ENCODE measurements at places on chromosomes 6 and 20.
A peak's percentile ranks its signal among the peaks of the same experiment; 100 is the strongest.

DNA sequence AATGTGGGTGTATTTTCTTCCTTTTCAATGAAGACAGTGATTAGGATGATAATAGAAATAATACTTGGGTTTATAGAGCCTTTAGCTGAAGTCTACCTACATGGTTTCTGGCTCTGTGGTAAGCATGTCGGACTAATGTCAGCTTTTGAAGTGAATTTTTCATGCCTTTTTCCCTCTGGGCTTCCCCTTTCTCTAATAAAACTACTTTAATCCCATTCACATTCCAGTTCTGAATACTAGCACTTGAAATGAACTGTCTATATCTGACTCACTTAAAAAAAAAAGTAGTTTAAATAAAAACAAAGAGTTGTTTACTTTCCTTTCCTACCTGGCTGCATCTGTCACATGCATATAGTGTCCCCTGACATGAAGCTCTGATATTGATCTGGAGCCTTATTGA is 545.9 kb upstream of the FLRT3 start:
- DNase-seq = no peak

DNA sequence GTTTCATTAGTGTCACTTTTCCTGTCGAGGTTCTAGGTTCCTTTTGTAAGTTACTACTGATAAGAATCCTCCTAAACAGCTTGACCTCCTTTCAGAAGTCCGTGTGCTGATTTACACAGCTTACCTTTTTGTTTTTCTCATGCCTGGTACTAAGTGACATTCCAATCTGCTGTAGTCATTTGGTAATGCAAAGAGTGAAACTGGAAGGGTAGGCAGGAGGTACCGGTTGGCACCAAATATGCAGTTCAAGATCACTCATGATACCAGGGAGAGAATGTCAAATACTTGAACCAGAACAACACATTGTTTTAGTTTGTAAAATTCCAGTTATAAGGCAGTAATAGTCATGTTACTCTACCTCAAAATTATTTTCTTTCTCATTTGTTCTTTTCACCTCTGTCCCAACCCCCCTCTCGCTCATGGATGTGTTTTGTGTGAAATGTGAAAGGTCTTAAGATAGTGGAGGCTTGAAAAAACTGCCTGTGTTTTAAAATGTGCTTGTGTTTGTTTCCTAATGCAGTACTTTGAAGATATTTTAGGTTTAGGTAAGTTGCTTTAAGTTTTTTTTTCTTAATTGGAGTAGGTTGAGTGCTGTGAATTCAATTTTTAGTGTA is 23.2 kb downstream of the AFDN start:
- no peak for DNase-seq

DNA sequence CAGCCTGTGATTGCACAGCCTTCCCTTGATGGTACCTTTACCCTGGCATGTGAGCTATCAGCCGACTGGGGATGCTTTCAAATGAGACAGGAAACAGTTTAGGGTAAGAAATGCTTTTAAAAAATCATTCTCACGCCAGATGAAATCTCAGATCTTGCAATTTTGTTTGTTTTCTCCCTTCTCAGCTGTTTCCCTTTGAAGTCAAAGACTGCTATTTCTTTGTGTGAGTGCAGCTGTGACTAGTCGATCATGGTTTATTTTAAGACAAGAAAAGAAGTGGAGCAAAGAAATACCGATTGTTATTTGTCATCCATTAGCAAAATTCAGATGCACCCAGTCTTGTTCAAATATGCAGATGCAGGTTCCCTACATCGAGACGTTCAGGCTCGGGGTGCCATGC is 489.7 kb downstream of the QKI start:
- DNase-seq = no peak

DNA sequence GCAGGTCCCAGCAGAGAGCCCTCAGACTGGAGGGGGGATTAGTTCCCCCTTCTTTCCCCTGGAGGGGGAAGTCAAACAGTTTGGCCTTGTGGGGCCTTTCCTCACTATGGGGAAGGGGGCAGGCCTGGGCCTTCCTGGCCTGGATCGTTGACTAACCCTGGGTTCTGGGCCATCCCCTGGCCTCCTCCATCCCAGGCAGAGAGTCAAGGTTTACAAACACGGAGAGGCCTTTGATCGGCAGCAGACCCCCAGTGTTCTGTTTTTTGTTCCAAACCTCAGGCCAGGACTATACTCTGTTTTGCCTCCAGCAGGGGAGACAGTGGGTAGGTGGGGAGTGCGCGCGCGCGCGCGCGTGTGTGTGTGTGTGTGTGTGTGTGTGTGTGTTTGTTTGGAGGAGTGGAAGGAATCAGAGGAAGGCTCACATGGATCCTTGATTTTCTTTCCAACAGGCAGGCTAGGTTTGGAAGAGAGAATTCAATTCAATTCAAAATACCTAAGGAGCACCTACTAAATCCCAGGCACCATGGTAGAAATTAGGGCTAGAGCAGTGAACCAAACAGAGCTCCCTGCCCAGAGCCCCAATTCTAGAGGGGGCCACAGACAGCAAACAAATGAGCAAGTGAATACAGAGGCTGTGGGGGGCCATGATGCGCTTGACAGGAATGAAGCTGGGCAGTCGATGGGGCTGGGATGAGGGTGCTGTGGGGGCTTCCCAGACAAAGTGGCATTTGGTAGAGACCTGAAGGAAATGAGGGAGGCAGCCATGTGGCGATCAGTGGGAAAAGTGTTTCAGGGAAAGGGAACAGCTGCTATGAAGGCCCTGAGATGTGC is 14.8 kb downstream of the TP53RK start:
- no peak for DNase-seq

DNA sequence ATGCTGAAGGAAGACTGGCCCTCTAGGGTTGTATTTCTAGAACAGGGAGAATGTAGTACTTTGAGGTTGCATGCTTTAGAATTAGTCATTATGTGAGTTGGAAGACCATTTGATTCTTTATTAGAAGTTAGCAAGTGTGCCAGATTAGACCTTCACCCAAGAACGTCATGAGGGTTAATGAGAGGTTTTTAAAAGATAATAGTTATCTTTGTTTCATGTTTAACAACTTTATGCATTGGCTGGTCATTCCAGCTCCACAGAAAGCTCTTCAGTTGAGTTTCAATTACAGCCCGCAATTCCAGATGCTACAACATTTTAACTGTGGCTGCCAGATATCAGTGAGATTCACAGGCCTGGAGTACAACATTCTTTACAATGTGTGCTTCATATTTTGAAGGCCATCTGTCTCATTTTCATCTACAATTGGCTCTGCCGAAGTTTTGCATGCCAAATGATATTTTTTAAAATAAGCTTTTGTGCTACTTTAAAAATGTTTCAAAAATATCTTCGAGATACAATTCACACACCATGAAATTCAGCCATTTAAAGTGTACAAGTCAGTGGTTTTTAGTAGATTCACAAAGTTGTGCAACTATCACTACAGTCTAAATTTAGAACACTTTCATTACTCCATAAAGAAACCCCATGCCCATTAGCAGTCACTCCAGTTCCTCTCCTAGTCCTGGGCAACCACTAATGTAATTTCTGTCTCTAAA is 61.1 kb upstream of the FBXO30 start:
- DNase-seq = no peak

DNA sequence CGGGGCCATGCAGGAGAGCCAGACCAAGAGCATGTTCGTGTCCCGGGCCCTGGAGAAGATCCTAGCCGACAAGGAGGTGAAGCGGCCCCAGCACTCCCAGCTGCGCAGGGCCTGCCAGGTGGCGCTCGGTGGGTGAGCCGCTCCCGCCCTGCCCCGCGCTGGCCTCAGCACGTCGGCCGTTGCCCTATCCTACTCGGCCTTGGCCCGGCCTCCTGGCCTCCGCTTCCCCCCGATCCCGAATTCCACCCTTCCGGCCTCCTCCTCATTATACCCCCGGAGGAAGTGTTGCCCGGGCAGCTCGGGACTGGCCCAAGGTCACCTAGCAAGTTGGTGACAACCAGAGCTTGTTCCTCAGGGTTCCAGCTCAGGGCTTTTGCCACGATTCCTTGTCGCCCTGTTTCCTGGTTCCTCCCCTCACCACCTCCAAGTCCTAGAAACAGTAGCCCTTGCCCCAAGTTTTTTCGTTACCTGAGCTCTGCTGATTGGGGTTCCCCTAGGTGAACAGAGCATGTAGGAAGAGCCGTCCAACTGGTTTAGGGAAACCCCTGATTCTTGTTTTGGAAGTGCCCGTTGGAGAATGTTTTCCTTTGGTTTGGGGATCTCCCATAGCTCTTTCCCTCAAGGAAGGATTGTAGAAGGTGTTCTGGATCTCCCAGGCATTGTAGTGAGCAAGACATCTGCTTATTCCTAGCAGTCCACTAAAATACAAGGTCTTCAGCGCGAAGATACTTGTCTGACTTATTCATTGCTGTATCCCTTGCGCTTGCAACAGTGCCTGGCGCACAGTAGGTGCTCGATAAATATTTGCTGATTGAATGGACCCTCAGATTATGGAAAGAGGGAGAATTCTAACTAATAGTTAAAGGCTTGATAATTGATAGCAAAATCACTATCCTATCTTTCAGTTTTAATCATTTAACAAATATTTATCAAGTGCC is 641 bp downstream of the ARFGEF2 start:
- no peak for DNase-seq

GRCh38 chr6:158439255-158439654 is 120.6 kb upstream of the TMEM181 start:
- no peak for DNase-seq

GRCh38 chr6:158647501-158647900 is 2.4 kb upstream of the SYTL3 start:
- DNase-seq = no peak

DNA sequence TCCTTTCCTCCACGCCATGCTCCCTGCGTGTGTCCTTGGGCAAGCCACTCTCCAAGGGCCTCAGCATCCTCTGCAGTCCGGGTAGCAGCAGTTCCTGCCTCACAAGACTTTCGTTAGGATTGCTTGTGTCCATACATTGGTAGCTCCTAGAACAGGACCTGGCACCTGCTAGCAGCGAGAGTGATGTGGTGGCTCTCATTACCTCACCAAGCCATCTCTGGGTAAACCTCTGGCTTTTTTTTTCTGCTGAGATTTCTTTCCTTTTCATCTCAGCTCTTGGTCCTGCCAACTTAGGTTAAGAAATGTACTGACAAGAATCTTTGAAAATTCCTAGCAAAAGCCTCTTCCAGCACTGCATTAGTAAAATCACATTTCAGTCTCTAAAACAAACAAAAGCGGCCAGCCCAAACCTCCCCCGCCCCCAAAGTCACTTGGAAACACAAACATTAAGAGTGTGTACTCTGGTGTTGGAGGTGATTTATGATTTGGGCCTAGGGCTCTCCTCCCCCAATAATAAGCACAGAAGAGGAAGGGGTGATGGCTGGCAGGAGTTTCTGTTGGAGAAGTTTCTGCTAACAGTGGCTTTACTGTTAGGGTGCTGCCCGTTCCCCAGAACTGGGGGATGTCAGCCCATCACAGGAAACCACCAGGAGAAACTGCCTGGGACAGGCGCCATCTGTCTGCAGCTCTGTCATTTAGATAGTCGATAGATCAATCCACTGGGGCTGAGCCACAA is 199.2 kb downstream of the CD83 start:
- no peak for DNase-seq

- DNase-seq = no peak
Observed at GRCh38 chr6:118333772-118334171, 214.3 kb upstream of the PLN start.

DNA sequence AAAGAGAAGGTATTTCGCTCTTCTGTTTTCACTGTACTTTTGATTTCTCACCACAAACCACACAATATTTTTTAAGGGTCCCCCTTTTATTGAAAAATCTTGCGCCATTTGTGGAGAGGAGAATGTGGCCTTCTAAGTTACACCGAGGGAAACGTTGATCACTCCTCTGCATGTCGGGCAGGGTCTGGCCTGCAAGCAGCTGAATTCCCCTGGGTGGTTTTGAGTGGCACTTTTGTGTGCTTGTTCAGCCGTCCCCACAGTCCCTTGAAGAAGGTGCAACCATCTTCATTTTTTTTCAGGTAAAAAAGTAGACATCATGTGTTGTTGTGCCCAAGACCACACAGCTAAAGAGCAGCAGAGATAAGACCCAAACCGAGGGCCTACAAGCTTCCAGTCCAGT is 6.1 kb downstream of the GPR31 start:
- DNase-seq = no peak

GRCh38 chr20:11128220-11128718 is 454.5 kb upstream of the JAG1 start:
- peak; percentile 86 for DNase-seq

DNA sequence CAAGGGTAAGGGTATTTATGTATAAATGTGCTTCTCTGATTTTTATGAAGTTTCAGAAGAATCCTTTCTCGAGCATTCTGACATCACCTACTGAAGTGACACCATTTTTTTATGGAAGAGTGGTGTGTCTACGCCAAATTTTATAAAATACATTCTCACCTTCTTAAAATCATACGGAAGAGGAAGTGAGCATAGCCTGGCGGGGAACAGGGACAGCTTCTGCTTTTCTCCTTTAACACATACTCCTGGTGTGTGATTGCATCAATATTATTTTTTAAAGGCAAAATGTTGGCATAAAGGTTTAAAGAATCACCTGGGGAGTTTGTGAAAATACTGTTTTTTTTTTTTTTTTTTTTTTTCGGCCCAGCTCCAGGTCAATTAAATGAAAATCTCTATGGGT is 733.6 kb upstream of the MAN1A1 start:
- no peak for DNase-seq

DNA sequence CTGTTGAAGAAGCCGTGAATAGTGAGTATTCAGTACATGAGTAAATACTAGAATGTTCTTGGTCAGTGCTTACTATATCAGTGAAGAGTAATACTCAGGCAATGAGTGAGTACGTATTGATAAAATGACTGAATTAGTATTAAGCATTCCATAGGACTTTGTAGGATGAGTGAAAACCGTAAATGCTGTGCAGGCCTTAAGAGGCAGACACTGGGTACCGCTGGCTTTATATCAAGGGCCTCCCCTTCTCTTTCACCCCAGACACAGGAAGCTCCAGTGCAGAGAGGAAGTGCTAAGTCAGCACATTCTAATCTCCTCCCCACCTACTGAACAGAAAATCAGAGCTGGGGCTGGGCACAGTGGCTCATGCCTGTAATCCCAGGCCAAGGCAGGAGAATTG is 24.2 kb downstream of the POFUT1 start:
- no peak for DNase-seq

- no peak for DNase-seq
Observed at GRCh38 chr6:165486183-165487137, 176.6 kb downstream of the PDE10A start.

DNA sequence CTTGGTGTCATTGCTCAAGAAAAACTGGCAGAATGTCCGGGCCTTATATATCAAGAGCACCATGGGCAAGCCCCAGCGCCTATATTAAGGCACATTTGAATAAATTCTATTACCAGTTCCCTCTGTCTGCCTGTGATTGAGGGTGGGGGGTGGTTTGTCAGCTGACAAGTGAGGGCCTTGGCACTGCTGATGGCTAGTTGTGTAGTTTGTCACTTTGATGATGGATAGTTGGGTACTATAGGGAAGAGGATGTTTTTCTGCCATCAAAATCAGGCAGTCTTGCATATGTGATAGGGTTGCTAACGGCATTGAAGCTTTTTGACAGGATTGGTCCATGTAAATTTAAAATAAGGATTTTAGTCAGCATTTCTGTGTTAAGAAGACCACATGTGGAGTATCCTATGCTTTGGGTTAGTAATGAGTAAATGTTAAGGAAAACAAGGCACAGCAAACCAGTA is 2.5 kb downstream of the RPL10A start:
- no peak for DNase-seq

- DNase-seq = no peak
Observed at GRCh38 chr20:33400812-33401183, 521 bp downstream of the CDK5RAP1 start.
